ENCODE measurements at places on chromosomes 7 and 10.
A peak's percentile ranks its signal among the peaks of the same experiment; 100 is the strongest.

GRCh38 chr7:155459700-155460461 is 2.0 kb downstream of the EN2 start:
- DNase-seq: no peak

DNA sequence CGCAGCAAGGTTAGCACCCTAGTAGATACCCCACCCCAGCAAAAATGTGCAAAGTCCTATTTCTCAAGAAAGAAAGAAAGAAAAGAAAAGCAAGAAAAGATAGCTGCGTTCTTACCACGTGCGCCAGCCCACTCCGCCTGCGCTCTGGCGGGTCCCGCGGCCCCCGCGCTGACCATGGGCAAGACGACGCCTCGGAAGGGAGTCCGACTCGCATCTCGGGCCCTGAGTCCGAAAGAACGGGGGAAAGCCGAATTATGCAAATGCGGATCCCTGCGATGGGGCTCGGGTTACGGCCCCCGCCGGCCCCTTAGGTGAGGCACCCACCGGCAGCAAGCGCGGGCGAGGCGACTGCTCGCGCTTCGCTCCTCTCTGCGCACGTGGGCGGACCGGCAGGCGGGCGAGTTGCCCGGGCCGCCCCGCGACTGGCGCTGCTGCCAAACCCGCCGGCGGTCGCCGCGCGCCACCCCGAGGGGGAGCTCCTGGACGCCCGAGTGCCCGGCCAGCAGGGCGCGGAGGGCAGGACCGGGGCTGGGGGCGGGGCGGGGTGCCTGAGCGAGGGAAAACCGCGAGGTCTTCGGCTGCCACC is 2.4 kb upstream of the EGR2 start:
- peak; percentile 42 for DNase-seq

DNA sequence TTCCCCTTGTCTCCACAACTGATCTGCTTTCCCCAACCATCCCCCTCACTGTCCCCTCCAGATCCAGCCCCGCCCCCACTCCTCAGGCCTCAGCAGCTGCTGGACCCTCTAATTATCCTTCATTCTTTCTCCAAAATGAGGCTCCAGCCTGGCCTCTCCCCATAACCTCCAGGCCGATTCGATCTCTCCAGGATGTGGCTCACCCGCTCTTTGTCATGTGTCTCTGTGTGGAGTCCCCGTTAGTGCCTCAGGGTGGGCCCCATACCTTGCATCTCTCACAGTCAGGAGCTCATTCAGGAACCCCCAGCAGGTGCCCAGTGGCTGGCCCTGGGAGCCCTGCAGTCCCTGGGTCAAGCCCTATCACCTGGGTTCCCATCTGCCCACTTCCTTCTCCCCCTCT is 1.3 kb downstream of the PILRA start:
- DNase-seq: no peak

- DNase-seq: no peak
These were observed 657.2 kb upstream of the GALNT17 start for GRCh38 chr7:70474639-70475234.

DNA sequence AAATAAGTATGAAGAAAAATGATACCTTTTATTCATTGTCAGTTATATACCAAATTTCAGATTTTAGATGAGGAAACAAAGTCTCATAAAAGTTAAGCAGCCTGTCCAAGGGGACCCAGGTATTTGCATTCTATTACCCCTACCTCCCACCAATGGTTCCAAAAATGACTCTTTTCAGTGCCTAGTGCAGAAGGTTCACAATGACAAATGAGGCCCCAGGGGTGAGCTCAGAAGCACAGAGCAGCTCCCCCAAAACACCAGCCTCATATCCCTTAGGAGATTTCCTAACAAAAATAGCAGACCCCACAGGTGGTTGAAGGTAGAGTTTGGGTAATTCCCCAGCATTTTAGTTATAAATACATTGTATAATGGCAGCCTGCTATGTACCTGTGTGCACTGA is 168.6 kb downstream of the REEP3 start:
- DNase-seq: no peak

- no peak for DNase-seq
These were observed 84.2 kb upstream of the FRMD4A start for GRCh38 chr10:14414901-14415300.

DNA sequence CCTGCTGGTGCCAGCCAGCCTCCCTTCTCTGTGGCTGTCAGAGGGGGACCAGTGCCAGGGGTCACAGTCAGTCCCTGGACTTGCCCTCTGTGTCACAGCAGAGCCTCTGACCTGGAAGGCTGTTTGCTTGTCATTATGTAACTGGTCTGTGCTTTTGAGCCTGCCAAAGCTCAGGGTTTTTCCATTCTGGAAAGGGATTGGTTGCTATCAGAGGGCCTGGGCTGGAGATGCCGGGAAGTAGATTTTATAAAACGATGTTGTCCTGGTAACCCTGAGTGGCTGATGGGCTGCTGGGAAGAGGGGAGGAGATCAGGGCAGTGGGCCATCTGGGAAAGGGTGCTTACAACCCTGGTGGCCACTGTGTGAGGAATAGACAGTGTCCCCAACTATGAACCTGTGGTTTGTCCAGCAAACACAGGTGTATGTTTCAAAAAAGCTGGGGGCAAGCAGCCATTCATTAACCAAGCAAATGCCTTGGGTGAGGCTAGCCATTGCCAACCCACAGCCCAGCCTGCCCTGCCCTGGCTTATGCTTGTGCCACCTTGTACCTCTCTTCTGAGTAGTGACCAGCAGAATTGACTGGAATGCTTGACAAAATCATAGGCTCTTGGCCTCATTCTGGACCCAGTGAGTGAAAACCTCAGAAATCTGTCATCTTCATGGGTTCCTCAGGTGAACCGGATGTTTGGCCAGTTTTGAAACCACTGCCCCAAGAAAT is 21.6 kb downstream of the SFTPD start:
- DNase-seq: no peak

- DNase-seq: no peak
These were observed 6.3 kb upstream of the LAMTOR4 start for GRCh38 chr7:100142461-100142860.

GRCh38 chr10:17528306-17528862 is 74.0 kb upstream of the ST8SIA6 start:
- no peak for DNase-seq

Measured in stimulated activated naive CD4-positive, alpha-beta T cell (primary cell).